NCI-H460 (cell line): ENCODE measurements at places on chromosomes 3 and 15.
A peak's percentile ranks its signal among the peaks of the same experiment; 100 is the strongest.

DNA sequence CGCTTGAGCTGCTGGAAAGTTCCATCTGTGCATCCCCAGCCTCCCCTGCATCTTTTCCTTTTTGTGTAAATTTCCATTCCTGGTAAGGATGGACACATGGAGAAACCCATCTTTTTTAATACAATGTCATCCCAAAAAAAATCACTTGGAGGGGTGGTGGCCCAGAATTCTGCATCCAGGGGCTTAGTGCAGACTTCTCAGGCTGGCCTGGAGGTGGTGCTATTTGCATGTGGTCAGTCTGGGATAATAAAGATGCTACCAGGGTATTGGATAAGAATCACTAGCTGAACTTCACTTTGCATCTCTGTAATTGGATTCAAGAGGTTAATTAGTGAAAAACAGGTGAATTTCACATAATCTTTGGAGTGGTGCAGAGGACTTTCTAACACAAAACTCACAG lies 1.8 kb upstream of the ZSCAN2 start:
- DNase-seq = peak; percentile 53

- DNase-seq = no peak
Observed at GRCh38 chr15:39135989-39136388, 444.9 kb upstream of the THBS1 start.

DNA sequence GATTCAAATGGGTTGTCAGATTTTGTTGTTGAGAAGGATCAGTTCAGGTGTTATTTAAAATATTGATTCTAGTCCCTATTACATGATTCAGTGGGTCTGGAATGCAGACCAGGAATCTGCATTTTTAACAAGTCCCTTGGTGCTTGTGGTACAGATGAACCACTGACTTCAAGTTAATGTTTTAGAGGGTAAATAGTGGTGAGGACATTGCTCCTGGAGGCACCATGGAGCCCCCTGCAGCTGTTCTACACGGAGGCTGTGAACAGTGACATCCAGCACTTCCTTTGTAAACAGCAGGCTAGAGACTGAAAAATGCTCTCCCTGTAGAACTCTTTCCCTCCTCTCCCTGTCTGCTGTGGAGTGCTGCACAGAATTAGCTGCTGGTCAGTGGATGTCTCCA lies 4.8 kb upstream of the FSIP1 start:
- no peak for DNase-seq

GRCh38 chr3:45186871-45187270 lies 39.2 kb downstream of the TMEM158 start:
- no peak for DNase-seq

DNA sequence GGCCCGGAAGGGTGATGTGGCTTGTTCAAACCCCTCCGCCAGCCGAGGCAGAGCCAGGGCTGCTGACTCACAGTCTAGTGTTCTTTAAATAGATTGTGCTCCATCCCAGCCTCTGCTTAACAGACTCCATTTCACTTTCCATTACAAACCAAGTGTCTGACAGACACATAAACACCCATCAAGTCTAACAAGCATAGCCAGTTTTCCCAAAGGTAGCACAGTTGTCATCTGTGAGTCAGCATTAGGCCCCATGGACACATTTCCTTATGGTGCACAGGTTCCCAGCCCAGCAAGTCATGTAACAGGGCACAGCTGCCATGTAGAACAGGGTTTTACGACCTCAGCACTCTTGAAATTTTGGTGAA lies 109.9 kb upstream of the RAP2B start:
- DNase-seq = peak; percentile 23

DNA sequence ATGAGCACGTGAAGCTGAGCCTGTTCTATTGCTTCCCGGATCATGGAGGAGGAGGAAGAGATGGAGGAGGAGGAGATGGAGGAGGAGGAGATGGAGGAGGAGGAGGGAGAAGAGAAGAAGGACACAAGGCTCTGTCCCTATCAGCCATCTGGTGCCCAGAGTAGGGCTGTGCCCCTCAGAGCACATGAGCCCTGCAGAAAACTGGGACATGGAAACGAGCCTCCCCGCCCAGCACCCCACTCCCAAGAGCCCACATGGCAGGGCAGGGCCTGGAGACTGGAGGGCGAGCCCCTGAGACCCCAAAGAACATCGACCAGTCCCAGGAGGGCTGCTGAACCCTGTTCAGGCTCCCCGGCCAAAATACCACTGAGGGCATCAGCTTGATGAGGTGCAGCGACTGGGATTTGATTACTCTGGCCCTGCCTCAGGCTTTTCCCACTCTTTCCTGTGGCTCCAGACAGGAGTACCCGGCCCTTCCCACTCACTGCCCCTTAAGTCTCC lies 285.6 kb downstream of the UACA start:
- DNase-seq = no peak
